ENCODE measurements at places on chromosomes 7 and 10.

DNA sequence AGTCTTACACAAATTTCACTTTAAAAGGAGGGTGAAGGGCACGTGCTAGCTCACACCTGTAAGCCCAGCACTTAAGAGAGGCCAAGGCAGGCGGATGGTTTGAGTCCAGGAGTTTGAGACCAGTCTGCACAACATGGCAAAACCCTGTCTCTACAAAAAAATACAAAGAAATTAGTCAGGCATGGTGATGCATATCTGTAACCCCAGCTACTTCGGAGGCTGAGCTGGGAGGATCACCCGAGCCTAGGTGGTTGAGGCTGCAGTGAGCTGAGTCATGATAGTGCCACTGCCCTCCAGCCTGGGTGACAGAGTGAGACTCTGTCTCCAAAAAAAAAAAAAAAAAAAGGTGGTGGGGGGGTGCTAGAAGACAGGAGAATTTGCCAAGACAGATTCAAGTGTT lies 237.3 kb upstream of the KLF14 start:
- no peak for DNase-seq

GRCh38 chr7:150567871-150568301 lies 696 bp downstream of the GIMAP4 start:
- DNase-seq = no peak

- DNase-seq = peak; percentile 10
Observed at GRCh38 chr10:102115775-102116174, 4.4 kb downstream of the LDB1 start.

DNA sequence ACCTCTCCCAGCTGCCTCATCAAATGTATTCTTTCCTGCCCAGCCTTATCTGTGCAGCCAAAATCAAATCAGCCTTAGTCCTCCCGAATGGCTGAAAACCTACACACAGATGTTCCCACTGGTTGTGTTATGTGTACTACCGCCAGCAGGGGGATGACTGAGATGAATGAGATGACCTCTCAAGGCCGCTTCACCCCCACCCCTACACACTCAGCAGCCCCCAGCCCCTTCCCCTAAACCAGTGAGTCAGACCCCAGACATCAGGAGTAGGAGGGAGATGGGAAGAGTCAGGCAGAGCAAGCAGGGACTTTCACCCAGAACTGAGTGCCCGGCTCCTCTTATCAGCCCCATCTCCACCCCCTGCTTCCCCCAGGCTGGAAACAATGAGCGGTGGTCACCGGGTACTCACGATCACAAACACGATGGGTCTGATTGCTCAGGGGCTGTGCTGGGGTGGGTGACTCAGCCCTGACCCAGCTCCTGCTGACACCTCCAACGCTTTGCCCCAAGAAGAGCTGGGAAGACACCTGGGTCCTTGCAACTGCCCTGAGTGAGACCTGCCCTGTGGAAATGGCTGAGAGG lies 6.5 kb upstream of the C10orf105 start:
- no peak for DNase-seq

DNA sequence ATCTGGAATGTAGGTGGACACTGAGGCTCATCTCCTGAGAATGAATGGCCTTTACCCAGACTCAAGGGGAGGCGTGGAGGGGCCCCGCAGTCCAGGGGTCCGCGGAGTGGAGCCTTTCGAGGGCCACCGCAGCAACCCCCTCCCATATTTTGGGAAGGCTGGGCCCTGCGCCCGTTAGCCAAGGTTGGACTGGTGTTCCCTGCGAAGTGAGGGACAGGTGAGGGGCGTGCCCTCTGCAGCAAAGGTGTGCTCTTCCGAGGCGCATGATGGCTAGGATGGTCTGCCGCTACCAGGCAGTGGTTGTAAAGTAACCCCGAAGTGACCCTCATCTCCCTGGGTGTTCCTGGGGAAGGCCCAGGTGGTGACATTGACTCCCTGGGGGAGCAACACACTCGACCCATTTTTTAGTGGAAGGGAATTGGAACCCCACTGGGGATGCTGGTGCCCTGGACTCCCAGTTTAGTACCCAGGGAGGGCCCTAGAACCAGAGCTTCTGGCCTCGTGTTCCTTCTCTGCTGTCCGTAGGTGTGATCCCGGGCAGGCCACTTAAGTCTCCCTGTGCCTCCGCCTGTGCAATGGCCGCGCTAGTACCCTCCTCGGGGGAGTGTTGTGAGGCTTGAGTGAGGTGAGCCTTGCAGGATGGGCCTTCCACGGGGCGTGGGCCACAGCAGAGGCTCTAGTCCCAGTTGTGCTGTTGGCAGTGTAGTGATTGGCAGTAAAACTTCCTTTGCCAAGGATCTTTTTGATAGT lies 779 bp downstream of the FAM241B start:
- no peak for DNase-seq

- DNase-seq = peak; percentile 47
Observed at GRCh38 chr7:55073051-55073511, 54.3 kb downstream of the EGFR start.

DNA sequence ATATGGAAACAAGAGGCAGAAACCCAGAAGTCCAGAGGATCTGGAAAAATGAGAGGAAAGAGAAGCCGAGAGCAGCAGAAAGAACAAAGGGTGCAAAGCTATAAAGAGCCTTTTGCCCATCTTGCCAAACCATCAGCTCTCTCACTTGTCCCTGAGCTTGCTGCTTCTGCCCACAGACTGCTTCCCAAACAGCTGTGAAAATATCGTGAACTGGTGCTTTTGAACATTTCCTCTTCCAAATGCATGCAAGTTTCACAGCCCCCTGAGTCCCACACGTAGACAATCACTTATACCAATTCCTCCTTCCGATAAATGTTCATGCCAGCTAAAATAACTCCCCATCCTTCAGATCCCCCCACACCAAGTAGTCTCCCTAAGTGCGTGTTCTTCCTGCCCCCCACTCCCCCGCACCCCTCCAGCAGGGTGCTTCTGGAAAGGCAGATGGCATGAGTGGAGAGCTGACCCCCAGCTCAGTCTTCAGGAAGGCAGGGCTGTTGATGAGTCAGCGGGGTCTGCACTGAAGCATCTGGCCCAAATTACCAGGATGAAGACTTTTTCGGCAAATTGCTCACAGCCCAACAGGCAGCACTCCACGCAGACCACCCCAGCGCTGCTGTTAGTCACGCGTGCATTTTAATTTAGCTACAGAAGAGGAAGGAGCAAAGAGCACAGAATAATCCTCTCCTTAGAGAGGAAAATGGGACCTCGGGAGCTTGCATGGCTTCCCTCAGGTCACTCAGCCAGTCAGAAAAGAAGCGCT lies 76.1 kb upstream of the KCNMA1 start:
- DNase-seq = no peak

GRCh38 chr10:436911-437665 lies 252.4 kb downstream of the DIP2C start:
- no peak for DNase-seq

GRCh38 chr10:88042160-88043100 lies 179.0 kb downstream of the PTEN start:
- DNase-seq = no peak

DNA sequence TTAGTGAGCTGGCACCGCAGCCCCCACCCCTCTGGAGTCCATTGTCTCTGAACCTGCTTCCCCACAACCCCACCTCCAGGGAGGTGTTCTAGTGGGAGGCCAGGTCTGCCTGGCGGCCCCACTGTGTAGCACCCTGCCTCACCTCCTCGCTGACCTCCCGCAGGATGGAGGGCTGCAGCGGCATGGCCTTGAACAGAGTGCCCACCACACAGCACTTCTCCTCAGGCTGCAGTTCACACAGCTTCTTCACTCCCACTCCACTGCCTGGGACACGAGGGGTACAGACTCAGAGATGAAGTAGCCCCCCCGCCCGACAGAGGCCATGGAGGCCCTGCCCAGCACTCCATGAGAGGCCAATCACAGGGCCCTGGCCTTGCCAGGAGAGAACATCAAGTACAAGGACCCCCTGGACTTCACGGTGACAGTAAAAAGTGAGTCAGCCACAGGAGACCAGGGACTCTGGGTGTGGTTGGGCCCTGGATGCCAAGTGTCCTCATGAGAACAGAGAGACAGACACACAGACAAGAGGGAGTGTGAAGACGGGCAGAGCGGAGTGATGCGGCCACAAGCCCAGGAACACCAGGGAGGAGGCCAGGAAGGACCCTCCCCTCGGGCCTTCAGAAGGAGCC lies 5.4 kb downstream of the POLD2 start:
- no peak for DNase-seq

- no peak for DNase-seq
Observed at GRCh38 chr10:89159761-89160160, 47.4 kb downstream of the CH25H start.

- DNase-seq = no peak
Observed at GRCh38 chr10:76231286-76231934, 800.0 kb downstream of the LRMDA start.

- DNase-seq = no peak
Observed at GRCh38 chr10:77673515-77674140, 36.0 kb upstream of the KCNMA1 start.

GRCh38 chr10:96971324-96971723 lies 139.2 kb downstream of the LCOR start:
- DNase-seq = no peak

DNA sequence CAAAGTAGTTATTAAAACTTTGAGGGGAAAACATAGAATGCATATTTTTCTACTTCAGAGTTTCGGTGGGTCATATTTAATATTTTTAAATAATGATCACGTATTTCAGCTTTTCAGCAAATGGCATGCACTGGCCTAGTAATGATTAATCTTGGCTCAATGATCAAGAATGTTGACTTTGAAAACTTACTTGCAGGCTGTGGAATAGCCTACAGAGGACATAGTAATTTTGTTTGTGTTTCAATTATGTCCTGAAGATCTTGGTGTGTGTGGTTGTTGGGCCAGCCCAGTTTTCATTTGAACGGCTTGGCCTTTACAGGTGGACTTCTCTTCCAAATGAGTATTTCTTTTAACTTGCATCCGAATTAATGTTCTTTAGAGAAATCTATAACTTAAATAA lies 35.1 kb downstream of the ADD3 start:
- DNase-seq = no peak

GRCh38 chr7:108004220-108005142 lies 1.5 kb upstream of the LAMB1 start:
- DNase-seq = no peak

- DNase-seq = no peak
Observed at GRCh38 chr7:135713836-135714470, 14.0 kb downstream of the SLC13A4 start.

- DNase-seq = no peak
Observed at GRCh38 chr7:157001920-157002818, 8.3 kb downstream of the MNX1 start.

DNA sequence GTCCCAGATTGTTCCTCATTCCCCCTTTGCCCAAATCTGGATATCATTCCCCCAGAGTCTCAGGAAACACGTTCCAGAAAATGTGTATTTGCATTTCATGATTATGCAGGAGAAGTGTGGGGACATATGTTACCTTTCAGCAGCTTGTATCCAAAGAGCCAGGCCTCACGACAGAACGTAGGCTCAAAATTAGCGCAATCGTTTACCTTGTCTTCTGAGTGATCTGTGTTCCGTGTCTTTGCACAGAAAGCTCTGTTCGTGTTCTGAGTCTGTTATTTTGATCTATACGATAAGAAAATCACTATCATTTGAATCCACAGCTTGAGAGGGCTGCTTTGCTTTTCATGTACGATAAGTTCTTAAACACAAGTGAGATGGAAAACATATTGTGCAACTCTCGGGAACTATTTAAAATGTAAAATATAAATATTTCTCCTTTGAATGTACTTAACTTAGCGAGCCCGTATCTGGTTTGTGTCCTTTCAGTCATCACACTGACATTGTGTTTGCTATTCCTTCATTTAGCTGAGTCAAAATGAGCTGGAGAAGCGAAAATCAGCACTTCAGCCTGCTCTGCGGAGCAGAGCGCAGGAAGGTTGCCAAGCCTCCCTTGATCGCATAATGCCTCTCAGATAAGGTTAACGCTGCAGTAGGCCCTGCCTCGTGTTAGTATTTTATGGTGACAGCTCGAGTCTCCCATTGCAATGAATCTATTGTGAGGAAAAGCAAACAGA lies 80.2 kb upstream of the CACNB2 start:
- DNase-seq = no peak

- no peak for DNase-seq
Observed at GRCh38 chr10:7945034-7945433, 109.5 kb upstream of the GATA3 start.

DNA sequence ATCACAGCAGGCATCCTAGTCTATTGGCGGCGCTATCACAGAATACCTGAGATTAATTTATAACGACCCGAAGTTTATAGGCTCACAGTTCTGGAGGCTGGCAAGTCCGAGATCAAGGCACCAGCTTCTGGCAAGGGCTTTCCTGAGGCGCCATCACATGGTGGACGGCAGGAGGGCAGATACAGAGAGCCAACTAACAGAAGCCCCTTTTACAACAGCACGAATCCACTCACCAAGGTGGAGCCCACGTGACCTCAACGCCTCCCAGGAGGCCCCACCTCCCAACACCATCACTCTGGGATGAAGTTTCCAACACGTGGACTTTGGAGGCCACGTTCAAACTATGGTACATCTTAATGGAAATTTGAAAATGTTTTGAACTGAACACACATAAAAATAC lies 255.3 kb downstream of the ELFN1 start:
- DNase-seq = peak; percentile 18

DNA sequence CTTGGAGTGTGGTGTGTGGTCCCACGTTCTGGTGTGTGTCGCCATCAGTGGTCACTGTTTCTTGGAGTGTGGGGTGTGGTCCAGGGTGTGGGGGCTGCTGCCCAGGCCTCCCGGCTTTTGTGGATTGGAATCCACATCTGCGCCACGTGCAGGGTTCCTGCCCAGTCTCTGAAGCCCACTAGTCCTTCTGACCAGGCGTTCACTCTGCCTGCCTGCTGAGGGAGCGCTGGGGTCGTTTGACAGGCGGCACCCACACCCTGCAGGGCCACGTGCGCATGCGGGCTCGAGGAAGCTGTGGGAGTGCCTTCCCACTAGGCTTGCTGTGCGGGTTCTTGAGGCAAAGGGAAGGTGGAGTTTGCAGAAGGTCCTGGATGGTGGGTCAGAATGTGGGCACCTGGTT lies 51.4 kb downstream of the INPP5A start:
- DNase-seq = no peak

- no peak for DNase-seq
Observed at GRCh38 chr7:151057506-151057988, at the start of gene CDK5. CDK5 (minus strand) TSS chr7:151057897; CDS start chr7:151057848, 49 bp downstream.

DNA sequence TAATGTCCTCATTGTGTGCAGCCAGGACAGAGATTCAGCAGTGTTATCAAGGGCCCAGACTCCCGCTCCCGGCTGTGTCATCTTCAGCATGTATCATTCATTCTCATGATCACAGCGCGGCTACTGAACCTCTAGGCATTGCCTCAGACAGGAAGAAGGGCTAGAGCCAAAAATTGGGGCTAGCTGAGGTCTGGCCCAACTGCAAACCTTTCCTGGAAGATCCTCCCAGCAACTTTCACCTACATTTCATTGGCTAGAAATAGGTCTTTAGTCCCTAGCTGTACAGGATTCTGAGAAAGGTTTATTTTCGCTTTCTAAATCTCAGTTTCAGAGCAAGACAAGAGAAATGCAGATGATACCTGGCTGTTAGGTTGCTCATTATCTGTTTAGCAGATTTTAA lies 81.9 kb downstream of the CREM start:
- DNase-seq = no peak

DNA sequence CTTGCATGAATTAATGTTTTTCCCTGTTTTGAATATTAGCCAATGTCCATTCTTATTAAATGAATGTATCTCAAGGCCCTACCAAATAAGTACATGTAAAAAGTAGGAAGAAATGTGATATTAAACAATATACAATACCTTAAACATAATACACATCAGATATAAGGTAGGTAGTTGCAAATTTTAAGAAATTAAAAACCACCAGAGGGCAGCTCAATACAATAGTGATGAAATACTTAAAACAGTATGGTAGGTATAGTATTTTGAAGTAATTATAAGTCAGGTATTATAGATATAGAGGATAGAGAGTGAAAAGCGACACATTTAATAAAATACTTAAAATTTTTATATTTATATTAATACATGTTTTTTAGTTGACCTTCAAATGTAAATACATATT lies 43.6 kb upstream of the CDK14 start:
- DNase-seq = no peak
